ENCODE measurements at places on chromosomes 16 and 17.

DNA sequence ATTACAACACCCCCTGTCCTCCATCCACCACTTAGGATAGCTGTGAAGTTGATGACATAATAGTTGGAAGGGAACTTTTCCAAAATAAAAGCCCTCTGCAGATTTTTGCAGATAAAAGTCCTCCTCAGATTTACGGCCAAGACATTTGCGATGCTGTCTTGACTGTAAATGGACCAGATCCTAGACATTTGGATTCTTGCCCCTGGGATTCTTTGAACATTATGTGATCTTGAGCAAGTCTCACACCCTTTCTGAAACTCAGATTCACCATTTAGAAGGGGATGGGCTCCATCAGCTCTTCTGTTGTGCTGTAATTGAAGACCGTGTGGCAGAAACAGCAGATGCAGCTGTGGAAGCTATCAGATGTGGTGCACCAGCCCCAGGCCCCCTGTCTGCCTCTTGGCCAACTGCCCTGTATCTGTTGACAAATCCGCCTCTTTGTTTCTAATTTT is 153.9 kb upstream of the CACNG3 start:
- DNase-seq, result no peak

DNA sequence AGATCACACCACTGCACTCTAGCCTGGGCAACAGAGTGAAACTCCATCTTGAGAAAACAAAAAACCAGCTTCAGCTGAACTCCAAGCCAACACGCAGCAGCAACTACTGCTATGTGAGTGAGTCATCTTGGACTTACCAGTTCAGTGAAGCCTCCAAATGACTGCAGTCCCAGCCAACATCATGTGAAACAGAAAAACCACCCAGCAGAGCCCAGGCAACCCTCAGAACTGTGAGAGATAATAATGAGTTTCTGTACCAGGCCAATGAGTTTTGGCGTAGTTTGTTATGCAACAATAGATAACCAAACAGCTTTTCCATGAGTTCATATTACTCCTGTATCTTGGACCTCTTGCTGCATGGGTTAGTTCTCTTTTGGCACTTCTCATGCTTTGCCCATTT is 23.3 kb downstream of the PHF12 start:
- DNase-seq, result no peak

GRCh38 chr16:24041834-24042631 is 206.2 kb downstream of the PRKCB start:
- peak; percentile 73 for DNase-seq

DNA sequence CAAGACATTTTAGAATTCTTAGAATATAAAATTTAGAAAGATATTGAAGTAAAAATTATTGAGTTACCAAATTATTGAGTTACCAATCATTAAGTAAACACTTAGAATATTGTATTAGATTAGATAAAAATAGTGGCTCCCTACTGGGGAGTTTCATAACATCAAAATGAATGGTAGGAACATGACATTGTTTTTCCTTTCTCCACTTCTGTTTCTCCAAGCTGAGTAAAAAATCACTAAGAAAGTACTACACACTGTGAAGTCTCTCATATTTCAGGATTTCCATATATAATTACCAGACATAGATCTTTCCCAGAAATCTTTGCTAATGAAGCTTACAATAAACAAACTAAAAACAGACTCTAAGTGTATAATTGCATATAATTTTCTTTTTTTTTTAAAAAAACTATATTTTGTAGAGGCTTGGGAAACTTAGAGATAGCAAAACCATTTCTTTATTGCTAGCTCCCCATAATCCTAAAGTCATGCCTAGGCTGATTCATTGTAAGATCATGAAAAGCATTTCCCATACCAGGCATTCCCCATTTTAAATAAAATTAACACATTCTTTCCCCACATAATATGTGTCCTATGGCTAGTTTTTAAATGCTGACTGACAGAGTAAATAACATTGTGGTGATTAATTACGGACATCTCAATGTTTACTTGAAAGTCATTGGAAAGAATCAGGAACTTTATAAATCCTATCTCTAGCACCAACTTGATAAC is 1408.7 kb upstream of the GOT2 start:
- DNase-seq, result no peak

DNA sequence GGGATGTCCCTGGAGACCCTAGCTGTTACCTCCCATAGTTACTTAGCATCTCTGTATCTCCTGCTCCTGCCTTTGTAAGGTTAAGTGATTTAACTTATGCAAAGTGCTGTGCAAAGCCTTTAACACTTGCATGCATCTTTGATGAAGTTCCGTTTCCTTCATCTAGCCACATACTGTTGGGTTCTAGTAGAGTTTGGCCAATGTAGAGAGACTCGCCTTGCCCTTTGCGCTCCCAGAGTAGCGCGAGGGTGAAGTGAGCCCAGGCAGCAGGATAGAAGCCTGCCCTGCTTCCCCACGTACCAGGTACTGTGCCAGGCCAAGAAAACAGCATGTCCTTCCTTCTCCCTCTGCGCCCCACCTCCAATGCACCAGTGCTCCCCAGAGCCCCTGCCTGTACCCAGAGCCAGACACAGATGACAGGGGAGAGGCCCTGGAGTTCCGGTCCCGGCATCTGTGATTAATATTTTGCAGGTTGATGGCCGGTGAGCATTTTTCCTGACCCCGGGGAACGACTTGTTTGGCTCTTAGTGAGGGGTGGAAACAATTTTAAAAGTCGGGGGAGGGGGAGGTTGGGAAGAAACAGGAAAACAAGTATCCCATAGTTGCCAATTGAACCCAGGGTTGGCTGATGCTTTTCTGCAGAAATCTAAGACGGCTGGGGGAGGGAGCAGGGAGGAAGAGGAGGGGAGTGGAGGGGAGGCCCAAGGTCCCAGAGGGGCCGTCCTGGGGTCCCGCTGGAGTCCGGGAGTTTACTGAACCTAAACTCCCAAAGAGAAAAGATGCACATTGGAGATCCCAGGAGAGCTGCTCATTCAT is 13.1 kb upstream of the CDC42EP4 start:
- DNase-seq, result no peak

- no peak for DNase-seq
Observed at GRCh38 chr17:78729641-78730040, 52.4 kb downstream of the CYTH1 start.

- peak; percentile 28 for DNase-seq
Observed at GRCh38 chr16:57998486-57998885, 2.0 kb downstream of the ZNF319 start.

GRCh38 chr16:63385714-63386432 is 1349.6 kb upstream of the CDH8 start:
- no peak for DNase-seq

GRCh38 chr16:80372341-80372740 is 168.5 kb upstream of the DYNLRB2 start:
- DNase-seq, result no peak

DNA sequence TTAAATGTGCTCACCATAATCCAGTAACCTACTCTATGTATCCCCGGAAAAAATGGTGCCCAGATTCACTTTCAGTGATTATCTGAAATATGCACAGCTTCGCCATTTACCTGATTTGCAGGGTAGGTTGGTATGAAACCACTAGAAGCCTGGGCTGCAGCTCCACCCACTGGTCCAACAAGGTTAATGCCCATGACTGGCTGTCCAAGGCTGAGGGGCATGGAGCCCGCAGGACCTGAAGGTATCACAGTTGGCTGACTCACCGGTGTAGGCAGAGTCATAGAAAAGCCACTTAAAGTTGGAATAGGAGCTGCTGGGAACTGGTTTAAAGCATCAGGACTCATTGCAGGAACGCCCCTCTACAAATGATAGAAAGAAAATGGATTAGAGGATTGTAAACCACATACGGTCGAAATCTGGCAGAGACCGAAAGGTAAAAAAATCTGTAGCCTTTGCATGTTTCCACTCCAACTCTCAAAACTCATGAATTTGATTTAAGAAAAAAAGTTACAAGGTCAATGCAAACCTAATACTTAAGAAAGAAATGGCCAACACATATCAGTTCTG is 38.6 kb downstream of the SYNRG start:
- no peak for DNase-seq

- DNase-seq, result no peak
Observed at GRCh38 chr16:85557971-85558657, 55.0 kb upstream of the GSE1 start.

DNA sequence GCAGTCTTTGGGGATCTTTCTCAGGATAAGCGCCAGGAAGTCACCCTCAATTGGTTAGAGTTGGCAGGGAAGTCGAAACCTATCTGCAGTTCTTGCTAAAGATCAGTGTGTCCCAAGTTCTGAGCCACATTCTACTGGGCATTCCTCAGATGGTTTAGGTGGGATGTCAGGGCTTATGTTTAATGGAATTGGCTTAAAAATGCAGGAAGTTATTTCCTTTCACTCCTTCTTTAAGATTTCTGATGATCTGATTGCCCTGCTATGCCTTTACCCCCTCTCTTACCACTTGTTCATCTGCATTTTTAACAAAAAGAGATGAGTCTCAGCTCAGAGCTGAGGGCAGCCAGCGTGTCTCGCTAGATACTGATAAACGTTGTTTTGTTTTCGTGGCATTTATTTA is 30.8 kb downstream of the FOXL1 start:
- DNase-seq, result no peak

- DNase-seq, result no peak
Observed at GRCh38 chr16:53370827-53371226, 63.4 kb upstream of the RBL2 start.

- DNase-seq, result no peak
Observed at GRCh38 chr17:6599364-6599763, 41.1 kb downstream of the KIAA0753 start.

- no peak for DNase-seq
Observed at GRCh38 chr16:57676553-57677085, 8.5 kb downstream of the ADGRG3 start.

DNA sequence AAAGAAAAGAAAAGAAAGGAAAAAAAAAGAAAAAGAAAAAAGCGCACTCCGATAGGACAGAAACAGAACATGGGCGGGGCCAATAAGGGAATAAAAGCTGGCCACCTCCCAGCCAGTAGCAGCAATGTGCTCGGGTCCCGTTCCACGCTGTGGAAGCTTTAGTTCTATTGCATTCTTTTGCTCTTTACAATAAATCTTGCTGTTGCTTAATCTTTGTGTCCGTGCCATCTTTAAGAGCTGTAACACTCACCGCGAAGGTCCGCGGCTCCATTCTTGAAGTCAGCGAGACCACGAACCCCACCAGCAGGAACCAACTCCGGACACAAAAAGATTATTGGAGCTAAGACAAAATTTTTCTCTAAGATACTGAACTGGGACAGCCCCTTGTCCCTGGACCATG is 3.1 kb upstream of the ARL5C start:
- DNase-seq, result no peak

GRCh38 chr17:15465045-15465701 is 2.2 kb downstream of the CDRT4 start:
- no peak for DNase-seq

DNA sequence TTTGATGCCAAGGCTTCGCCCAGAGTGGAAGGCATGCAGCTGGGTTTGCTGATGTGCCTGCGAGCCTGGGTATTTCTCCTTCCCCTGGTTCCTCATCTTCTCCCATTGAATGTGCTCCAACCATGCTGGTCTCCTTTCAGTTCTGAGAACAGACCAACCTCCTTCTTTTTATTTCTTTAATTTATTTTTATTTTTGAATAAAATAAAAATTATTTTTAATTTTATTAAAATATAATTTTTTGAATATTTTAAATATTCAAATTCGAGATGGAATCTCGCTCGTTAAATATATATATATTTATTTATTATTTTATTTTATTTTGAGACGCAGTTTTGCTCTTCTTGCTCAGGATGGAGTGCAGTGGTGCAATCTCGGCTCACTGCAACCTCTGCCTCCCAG is 30.2 kb upstream of the GPRC5B start:
- no peak for DNase-seq

DNA sequence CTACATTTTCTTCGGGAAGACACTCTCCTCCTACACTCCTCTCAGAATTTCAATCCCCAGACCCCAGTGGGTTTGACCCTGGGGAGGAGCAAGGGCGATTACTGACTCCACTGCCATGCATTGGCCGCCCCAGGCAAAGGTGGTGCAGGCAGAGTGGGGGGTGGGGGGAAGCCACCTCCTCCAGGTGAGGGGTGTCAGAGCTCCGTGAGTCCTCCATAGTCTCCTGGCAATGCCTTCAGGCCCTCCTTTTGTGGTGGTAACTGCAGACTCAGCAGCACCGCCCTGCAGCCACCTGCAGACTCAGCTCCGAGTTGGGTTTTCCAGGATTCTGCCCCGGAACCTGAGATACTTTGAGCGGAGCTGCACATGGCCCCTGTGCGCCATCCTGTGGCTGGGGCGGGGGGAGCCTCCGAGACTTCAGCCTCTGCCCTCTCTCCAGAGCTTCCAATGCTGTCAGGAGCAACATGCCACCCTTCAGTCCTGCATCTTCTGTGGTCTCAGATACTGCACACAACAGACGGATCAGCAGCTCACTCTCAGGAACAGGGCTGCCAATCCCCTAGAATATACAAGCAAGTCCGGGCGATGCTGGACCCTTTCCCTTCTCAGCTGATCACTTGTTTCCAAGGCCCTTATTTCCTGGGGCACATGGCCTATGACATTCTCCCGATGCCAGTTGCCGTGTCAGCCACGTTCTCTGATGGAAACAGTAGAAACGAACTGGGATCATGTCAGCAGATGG is 2.4 kb upstream of the SLC47A2 start:
- no peak for DNase-seq

DNA sequence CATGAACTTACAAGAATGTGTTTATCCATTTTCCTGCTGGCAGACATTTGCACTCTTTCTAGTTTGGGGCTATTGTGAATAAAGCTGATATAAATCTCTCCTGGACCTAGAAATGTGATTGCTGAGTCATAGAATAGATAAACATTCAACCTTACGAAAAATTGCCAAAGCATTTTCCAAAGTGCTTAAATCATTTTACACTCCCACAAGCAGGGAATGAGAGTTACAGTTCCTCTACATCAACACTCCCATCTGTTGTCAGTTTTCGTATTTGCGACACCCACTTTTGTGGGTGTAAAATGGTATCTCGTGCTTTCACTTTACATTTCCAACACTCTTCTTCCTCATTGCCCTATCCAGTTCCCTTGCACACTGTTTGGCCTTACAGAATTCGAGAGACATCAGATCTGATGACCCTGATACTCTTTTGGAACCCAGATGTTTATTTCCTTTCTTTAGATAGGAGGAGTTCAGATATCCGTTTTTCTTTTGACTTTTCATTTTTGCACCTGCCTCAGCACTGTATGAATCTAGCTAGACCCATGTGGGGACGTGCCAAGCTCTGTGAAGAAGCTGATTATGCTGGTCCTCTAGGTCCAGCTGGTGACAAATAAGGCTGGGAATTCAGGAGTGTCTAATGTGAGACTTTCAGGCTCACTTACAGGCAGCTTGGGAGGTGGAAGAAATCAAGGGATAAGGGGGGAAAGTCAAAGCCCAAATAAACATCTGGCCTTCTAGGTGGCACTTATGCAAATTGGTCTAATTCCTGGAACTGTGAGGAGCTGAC is 14.0 kb downstream of the SOX9 start:
- no peak for DNase-seq

Measured in stimulated activated CD8-positive, alpha-beta memory T cell treated with anti-CD3 and anti-CD28 coated beads, Interleukin-7, amount 100 ng/mL, for 24 hours (primary cell).